Ureter (tissue), 1 donor: ENCODE measurements at places on chromosomes 2 and 18. TPM values are rescaled to one million over a fixed set of nuclear protein-coding genes. Genes with fewer than 3 reads are reported as not detected.

DNA sequence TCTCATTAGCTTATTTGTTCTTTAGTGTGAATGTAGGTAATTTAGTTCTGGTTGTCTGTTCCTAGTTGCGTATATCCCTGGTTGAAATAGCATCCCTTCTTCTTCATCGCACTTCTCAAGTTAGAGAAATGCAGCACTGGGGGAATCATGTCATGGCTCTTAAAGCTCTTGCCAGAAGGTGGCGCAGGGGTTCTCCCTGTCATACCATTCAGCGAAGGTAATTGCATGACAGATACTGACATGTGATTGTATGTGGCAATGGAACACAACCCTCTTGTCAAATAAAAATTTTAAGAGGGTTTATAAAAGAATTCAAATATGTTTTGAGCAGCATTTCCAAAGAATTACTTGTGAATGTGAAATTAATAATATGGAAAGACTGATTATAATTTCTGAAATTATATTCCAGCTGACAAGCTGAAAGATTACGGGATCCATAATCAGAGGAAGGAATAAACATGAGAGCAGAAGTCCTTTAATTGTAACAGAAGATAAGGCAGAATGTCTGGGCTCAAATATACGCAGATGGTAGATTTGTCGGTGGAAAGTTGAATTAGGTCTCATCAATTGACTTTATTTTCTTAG, 411.7 kb downstream of the DSEL start:
- DNase-seq = peak; percentile 51

DNA sequence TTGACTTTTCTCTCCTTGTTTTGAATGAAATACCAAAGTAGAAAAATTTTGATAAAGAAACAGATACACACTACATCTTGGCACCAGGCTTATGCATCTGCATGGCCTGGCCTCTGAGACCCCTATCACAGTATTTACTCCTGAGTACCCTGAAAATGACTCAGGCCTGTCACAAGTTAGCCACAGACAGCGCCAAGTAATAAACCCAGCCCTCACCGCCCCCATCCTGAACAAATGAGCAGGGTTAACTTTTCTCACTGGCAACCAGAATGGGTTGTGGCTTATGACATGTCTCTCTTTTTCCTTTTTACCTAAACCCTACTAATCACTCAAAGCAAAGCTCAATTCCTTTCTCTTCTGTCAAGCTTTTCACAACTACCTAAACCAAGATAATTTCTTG, 35.3 kb downstream of the SPRED2 start:
- DNase-seq = no peak

DNA sequence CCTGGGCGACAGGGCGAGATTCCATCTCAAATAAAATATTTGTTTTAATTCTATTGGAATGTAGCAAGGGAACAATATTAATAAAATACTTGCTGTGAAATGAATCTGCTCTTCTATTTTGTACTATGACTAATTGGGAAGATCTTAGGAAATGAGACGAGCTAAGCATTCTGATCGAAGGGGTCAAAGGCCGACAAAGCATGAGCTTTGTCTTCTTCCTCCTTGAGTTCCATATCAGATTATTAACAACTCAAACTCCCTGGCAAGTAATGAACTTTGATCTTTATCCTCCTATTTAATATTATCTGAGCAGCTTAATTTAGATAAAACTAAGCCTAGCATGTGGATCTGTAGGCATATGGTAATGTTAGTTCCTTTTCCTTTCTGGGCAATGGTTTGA, 15.5 kb downstream of the GEMIN6 start:
- DNase-seq = no peak

- DNase-seq = no peak
Measured at GRCh38 chr18:69658685-69659084, 258.0 kb downstream of the DOK6 start.

- DNase-seq = no peak
Measured at GRCh38 chr2:104425850-104426595, 427.9 kb upstream of the POU3F3 start.

- no peak for DNase-seq
Measured at GRCh38 chr18:36744261-36744876, 84.4 kb downstream of the TPGS2 start.

DNA sequence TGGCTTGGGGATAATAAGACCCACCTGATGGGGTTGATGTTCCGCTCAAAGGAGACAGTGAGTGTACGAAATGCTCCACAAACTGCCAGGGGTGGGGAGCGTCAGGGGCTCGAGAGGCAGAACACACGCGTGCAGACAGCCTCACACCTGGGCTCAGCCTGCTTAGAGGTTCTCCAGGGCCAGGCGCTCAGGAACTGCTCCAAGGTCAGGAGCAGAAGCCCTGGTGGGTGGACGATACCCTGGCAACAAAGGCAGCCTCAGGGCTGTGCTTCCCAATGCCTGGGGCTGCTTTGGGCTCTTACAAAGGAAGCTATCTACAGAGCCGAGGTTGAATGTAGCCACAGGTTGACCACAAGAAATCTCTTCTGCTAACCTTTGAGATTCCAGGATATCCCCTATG, 114.4 kb downstream of the CLIP4 start:
- no peak for DNase-seq

- DNase-seq = no peak
Measured at GRCh38 chr2:128269990-128270671, 48.5 kb downstream of the HS6ST1 start.

DNA sequence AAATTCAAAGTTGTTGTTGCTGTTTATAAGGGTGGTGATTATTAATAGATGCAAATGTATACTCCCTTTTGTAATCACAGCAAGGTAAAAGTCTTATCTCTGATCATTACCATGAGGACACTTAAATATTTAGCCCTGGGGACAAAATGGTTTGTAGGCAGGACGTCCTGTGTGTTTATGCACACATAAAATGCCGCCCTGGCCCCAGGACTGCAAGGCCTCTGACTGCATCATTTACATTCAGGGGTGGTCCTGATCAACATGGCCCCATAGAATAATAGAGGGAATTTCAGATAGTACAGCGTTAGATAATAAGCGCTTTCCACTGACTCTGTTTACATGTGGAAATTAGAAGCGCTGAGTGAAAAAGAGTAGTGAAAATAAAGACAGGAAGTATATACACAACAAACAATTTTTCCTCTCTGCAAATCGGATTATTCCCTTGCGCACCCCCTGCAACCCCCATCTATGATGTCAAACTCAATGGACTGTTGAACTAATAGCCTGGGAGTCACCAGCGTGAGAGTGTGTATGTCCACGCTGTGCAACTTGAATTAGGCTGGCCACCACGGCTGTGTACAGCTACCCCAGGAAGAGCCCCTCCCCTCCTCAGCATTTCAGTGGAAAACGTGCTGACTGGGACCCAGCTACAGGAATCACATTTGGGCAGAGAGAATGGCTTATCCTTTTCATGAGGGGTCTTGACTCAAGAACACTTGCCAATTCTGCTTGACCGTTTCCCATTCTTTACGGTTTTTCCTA, 291.5 kb downstream of the SOX11 start:
- no peak for DNase-seq

- no peak for DNase-seq
Measured at GRCh38 chr18:2009942-2010697, 561.2 kb downstream of the METTL4 start.

DNA sequence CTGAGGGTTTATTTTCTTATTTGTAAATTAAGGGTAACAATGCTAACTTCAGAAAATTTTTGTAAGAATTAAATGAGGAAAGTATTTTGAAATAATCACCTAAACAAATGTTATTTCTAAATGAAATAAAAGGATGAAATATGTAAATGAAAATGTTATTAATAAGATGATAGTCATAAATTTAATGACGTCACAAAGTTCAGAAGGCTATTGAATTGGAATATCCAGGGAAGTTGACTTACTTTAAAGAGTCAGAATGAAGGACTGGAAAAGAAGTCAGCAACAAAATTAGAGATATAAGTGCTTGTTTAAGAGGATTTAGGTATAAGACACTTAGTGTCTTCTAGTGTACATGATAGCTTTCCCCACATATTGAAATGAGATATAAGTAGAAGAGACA, 732.6 kb upstream of the CDH7 start:
- no peak for DNase-seq

DNA sequence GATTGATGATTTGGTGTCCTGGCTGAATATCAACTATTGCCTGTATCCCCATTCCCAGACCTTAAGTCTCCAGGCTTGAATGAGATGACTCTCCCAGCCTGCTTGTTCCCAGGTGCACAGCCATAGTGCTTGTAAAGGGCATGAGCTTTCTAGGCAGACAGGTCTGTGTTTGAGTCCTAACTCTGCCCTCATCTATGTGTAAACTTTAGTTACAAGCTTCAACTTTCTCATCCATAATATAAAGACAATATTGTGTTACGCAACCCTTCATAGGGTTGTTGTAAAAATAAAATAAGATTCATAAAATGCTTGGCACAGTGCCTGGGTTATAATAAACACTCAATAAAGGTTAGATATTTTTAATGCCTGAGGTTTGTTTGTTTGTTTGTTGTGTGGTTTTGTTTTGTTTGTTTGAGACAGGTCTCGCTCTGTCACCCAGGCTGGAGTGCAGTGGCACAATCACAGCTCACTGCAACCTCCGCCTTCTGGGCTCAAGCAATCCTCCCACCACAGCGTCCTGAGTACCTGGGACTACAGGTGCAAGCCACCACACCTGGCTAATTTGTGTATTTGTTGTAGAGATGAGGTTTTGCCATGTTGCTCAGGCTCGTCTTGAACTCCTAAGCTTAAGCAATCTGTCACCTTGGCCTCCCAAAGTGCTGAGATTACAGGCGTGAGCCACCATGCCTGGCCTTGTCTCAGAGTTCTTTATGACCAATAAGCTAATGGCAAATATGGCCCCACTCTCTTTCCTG, 89.4 kb upstream of the MAPRE2 start:
- DNase-seq = no peak

- DNase-seq = no peak
Measured at GRCh38 chr2:9764153-9764778, 79.0 kb upstream of the TAF1B start.

- DNase-seq = no peak
Measured at GRCh38 chr2:175726223-175726622, 275.8 kb downstream of the LNPK start.

DNA sequence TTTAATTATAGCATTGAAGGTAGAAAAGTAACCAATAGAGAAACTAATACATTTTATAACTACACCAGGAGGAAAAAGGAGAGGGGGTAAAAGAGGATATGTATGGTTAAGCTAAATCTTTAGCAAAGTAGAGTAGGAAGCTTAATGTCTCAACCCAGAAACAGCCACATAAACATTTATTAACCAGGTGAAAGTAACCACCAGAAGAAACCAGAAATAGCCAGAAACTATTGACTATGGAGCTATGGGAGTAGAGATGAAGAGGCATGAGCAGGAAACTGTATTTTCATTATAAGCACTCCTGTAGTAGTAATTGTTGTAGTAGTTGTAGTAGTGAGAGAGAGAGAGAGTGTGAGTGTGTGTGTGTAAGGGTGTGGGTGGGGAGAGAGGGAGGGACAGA, 617.5 kb upstream of the CHAC2 start:
- DNase-seq = no peak

DNA sequence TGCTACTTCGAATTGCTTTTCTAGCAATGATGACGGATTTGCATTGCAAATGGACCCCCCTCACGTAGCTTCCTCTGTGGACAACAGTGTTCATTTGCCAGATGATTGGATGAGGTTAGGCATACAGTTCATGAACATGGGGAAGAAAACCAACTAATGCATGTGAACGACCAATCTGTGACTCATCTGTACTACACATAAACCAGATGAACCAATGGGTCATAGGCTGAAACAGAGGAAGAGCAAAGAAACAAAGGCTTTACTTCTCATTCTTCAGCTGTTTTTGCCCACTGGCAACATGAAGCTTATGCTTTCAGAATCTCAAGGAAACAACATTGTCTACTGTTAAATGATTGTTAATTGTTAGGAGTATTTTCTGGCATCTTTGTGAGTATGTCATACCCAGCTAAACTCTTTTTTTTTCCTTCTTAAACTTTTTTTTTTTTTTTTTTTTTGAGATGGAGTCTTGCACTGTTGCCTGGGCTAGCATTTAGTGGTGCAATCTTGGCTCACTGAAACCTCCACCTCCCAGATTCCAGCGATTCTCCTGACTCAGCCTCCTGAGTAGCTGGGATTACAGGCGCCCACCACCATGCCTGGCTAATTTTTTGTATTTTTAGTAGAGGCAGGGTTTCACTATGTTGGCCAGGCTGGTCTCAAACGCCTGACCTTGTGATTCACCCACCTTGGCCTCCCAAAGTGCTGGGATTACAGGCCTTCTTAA, 35.5 kb downstream of the EFEMP1 start:
- DNase-seq = no peak

GRCh38 chr18:37393945-37394609, 171.5 kb downstream of the CELF4 start:
- peak; percentile 69 for DNase-seq

- DNase-seq = no peak
Measured at GRCh38 chr18:36537289-36537688, 239.8 kb downstream of the FHOD3 start.

- no peak for DNase-seq
Measured at GRCh38 chr2:193539188-193539587, 1344.5 kb upstream of the TMEFF2 start.

DNA sequence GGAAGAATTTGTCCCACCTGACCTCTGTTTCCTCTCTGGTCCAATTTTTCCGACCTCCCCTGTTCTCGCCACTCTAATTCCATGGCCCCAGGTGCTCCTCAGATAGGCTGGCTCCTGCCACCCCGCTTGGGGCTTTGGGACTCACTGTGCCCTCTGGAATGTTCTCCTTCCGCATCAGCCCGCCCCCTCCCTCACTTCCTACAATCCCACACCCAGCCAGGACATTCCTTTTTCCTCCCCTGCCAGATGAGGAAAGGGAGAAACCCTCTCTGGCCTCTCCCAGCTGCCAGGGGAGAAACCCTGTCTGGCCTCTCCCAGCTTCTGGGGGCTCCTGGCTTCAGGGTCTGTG, 3.1 kb upstream of the OR6B2 start:
- DNase-seq = no peak

GRCh38 chr2:14350856-14351255, 281.7 kb upstream of the LRATD1 start:
- no peak for DNase-seq

DNA sequence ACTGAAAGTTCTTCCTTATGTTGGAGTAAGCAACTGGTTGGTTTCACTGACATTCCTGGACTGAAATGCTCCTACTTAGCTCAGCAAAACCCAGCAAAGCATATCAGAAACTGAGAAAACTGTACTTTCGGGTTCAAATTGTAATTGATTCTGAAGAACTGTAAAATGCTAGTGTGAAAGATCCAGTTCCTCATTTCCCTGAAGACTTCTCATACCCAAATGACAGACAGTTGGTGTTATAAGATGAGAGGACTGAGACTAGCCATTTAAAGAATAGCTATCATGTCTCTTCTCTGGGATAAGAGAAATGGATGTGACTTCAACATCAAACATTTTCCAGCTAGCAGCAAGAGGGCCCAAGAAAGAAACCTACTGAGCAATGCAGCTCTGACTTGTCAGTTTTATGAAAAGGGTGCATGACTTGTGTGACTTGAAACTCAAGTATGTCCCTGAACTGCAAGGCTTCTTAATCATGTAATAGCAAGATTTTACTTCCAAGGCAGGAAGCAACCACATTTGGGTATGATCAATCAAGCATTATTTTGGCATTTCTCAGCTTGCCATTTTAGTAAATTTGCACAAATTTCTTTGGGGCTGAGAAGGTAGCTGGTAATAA, 420.3 kb upstream of the MMADHC start:
- no peak for DNase-seq

GRCh38 chr2:158047156-158047611, 54.5 kb upstream of the UPP2 start:
- DNase-seq = no peak

The DOK1 gene
- total RNA-seq = 11.8 TPM

The ACMSD gene
- total RNA-seq = not detected

The PSMA8 gene
- not detected for total RNA-seq

The MOGAT1 gene
- not detected for total RNA-seq

The UGT1A1 gene
- total RNA-seq = 21.8 TPM

The STARD6 gene
- total RNA-seq = not detected

The STRADB gene
- total RNA-seq = 20.7 TPM
